ENCODE measurements at places on chromosomes 2 and 18. TPM values are rescaled to one million over a fixed set of nuclear protein-coding genes. Genes with fewer than 3 reads are reported as not detected.

VSNL1 gene
- 32.9 TPM for total RNA-seq

ERBB4 gene
- not detected for total RNA-seq

KCNK3 gene
- total RNA-seq, result 6.6 TPM

SCG2 gene
- not detected for total RNA-seq

SULT6B1 gene
- not detected for total RNA-seq

USP40 gene
- 29.0 TPM for total RNA-seq

RAB6C gene
- 0.08 TPM for total RNA-seq

ST8SIA5 gene
- under 0.01 TPM for total RNA-seq

MYCN gene
- total RNA-seq, result not detected

CD28 gene
- 0.50 TPM for total RNA-seq

IL37 gene
- not detected for total RNA-seq

STEAP3 gene
- 44.4 TPM for total RNA-seq

EGR4 gene
- total RNA-seq, result not detected

NXPH2 gene
- total RNA-seq, result 0.19 TPM

PCBP1 gene
- 87.9 TPM for total RNA-seq

UGT1A10 gene
- 0.08 TPM for total RNA-seq

KCNE4 gene
- 0.28 TPM for total RNA-seq

TXNDC2 gene
- total RNA-seq, result under 0.01 TPM

LAPTM4A gene
- total RNA-seq, result 115 TPM

NIFK gene
- total RNA-seq, result 18.0 TPM

SLC39A6 gene
- total RNA-seq, result 10.3 TPM

ITGB6 gene
- total RNA-seq, result not detected

TMEM163 gene
- total RNA-seq, result 0.17 TPM

DCDC2C gene
- total RNA-seq, result not detected

EVX2 gene
- total RNA-seq, result not detected

KCNG2 gene
- 0.23 TPM for total RNA-seq

TDRD15 gene
- total RNA-seq, result 0.59 TPM

INHBB gene
- 0.51 TPM for total RNA-seq

C1D gene
- total RNA-seq, result 15.6 TPM

MXD1 gene
- total RNA-seq, result 8.5 TPM

SPP2 gene
- total RNA-seq, result 76.7 TPM

UGT1A5 gene
- total RNA-seq, result not detected

MYO3B gene
- total RNA-seq, result 0.05 TPM

STAT4 gene
- 2.5 TPM for total RNA-seq

All from liver (tissue), 10 donors.